ELR (cell line): ENCODE measurements at places on chromosomes 12 and 14.

GRCh38 chr14:76909266-76909665 is 83.1 kb downstream of the LRRC74A start:
- DNase-seq: no peak

- DNase-seq: no peak
Measured at GRCh38 chr12:84641940-84642545, 270.6 kb downstream of the SLC6A15 start.

DNA sequence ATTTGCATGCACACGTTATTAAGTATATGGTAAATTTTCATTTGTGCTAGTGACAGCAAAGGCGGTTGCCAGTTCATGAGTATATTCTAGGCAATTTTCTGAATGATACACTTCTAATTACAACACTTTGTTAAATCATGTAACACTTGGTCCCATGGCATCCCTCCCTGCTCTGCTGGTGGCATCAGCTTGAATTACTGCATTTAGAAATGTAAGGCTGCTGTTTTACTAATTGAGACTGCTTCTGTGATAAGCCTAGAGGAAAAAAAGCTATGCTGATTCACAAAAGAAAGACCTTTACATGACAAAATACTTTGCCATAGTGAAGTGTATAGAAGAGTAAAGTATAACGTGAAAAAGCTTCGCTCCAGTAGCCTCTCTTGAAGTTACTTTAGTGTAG is 636.1 kb downstream of the KCNH5 start:
- no peak for DNase-seq

DNA sequence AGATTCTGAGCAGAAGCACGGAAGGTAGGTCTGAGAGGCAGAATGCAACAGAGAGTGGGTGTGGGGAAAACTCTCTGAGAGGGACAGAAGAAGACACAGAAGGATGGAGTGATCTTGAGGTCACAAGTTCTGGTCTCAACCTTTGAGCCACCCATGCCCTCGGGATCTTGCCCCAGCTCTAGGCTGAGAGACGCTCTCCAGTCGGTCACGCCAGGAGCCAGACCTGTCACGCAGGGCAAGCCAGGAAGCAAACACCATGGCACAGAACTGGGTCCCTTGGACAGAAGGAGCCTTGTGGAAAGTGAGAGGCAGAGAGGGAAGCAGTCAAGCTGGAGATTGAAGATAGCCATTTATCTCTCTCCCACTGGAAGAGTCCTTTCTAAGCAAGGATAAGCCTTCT is 79.0 kb downstream of the VWF start:
- DNase-seq: no peak

DNA sequence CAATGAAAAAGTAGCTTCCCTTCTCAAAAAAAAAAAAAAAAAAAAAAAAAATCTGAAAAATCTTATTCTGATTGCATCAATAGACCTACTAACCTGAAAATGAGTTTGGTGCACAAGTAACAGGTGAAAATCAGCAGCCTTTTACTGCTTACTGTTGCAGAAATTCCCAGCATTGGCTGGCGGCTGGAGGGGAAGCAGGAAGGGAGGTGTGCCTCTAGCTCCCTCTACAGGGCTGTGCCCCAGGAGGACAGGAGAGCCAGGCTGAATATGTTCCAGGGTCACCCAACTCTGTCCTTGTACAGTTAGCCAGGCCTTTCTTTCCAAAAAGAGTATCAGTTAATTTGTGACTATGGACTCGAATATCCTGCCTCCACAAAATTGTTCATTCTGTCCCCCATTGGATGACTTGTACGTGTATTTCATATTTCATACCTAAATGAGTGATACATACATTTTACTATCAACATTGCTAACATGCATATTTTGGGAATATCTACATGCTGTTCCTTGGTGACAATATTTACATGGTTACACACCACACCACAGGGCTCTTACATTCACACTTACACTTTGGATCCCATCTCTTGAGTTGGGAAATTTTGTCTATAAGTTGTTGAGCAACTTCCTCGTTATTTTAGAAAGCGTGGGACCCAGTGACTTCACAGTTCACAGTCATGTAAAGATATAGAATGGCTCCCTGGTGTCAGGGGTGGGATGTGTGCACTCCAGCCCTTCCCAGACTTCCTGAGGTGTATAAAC is 124.8 kb downstream of the SAMD4A start:
- peak; percentile 82 for DNase-seq

DNA sequence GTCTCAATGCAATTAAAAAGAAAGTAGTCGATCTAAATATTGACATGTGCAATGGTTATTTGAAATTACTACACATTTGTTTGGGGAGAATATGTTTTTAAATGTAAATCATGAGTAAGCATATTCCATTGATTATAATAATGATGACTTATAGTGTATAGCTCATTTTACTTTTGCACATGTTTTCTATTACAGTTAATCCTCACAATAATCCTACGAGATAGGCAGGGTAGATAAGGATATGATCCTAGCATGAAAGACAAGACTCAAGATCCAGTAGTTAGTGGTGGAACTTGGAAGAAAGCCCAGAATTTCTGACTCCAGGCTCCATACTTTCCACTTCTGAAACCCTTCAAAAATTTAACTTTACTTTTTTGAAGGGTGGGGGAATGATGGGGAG is 94.0 kb downstream of the NAV3 start:
- no peak for DNase-seq

- DNase-seq: no peak
Measured at GRCh38 chr14:35822501-35822900, 3.6 kb upstream of the BRMS1L start.

- no peak for DNase-seq
Measured at GRCh38 chr14:93938751-93939303, 11.7 kb downstream of the FAM181A start.

GRCh38 chr12:50619610-50619958 is 114.8 kb downstream of the DIP2B start:
- no peak for DNase-seq

GRCh38 chr12:7834701-7835100 is 38.0 kb downstream of the SLC2A14 start:
- DNase-seq: no peak

GRCh38 chr14:72605921-72606220 is 288.0 kb downstream of the DPF3 start:
- DNase-seq: no peak

DNA sequence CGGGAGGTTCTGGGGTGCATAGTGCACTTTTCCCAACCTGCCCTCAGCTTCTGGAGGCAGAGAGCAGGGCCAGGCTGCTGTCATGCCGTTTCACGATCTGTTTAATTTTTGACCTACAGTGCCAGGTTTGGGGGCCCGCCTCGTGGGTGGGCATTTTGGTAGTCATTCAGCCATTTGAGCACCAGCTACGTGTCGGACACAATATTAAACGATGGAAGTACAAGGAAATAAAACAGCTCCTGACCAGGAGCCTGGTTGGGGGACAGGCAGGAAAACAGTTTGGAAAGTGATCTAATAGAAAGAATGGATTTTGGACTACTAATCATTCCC is 708 bp downstream of the FNTB start:
- DNase-seq: no peak

DNA sequence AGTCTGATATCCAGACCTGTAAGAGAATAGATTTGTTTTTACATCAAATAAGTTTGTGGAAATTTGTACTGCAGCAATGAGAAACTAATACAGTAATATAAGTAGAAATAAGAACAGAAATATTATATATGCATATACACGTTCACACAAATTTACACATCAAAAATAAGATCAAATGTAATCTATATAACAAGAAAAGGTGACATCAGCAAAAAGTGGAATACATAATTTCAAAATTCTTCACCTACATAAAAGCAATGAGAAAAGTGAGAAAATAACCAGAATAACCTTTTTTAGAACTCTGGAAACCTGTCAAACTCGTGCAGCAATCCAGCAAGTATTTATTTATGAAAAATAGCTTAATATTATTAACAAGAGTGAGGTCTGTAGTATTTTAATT is 1124.6 kb upstream of the ATXN7L3B start:
- DNase-seq: no peak

DNA sequence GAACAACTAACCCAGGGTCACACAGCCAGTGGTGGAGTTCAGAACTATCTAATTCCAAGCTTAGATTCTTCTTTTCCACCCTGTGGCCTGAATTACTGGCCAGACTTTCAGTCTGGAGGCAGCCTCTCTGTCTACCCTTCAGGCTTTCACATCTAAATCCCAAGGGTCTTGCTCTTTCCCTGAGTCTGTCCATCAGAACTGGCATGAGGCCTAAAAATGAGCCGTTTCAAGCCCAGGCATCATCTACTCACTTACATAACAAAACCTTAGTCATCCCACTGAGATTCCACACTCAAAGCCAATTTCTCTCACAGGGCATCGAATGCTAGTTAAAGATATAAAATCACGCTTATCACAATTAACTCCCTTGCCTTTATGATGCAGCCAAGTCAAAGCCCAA is 1.3 kb upstream of the PTGDR start:
- no peak for DNase-seq

- DNase-seq: no peak
Measured at GRCh38 chr12:102232036-102232435, 34.4 kb upstream of the PMCH start.

- no peak for DNase-seq
Measured at GRCh38 chr12:124443931-124444712, 123.3 kb downstream of the NCOR2 start.

DNA sequence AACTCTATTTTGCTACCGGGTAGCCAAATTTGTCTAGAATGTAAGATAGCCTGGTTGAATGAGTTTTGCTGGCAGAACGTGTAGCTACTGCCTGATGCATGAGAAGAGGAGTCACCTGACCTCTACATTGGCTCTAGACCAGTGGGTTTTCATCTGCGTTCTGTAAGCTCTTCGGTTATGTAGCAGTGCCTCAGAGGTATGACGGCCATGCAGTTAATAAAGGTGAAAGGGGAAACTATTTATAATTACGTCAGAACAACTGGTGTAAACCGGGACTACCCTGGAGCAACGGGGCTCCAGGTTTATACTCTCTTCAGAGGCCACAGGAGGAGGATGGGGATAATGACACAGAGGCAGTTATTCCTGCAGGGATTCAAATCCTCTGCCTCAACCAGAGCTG is 173.4 kb upstream of the KITLG start:
- no peak for DNase-seq

DNA sequence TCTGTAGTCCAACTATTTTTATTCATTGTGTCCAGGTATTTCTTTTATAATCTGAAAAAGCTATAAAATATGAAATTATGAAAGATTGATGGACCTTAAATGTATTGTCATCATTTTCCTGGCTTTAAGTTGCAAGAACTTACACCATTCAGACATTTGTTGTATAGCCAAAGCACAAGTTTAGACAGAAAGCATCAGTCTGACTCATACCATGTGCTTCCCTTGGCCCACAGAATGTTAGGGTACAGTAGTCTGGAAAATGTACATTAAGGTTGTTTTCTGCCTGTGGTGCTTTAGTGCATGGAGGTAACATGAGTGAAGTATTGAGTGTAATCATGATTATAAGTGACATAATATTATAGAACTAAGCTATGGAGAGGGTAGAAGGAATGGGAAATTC is 1002.5 kb downstream of the BCL11B start:
- DNase-seq: no peak

- no peak for DNase-seq
Measured at GRCh38 chr12:111201036-111201435, 167.9 kb downstream of the PHETA1 start.

DNA sequence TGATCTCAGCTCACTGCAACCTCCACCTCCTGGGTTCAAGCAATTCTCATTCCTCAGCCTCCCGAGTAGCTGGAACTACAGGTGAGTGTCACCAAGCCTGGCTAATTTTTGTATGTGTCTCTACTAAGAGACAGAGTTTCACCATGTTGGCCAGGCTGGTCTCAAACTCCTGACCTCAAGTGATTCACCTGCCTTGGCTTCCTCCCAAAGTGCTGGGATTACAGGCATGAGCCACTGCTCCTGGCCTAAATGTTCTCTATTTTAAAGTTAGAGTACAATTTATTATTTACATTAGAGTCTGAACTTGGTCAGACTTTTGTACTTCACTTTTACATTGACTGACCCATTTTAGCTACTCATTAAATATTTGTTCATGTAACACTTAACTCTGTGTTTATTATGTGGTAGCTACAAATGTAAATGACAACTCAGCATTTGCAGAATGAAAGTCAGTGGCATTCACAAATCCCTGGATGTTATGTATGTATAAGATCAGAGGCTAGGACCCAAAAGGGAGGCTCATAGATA is 409.6 kb downstream of the APAF1 start:
- DNase-seq: no peak

DNA sequence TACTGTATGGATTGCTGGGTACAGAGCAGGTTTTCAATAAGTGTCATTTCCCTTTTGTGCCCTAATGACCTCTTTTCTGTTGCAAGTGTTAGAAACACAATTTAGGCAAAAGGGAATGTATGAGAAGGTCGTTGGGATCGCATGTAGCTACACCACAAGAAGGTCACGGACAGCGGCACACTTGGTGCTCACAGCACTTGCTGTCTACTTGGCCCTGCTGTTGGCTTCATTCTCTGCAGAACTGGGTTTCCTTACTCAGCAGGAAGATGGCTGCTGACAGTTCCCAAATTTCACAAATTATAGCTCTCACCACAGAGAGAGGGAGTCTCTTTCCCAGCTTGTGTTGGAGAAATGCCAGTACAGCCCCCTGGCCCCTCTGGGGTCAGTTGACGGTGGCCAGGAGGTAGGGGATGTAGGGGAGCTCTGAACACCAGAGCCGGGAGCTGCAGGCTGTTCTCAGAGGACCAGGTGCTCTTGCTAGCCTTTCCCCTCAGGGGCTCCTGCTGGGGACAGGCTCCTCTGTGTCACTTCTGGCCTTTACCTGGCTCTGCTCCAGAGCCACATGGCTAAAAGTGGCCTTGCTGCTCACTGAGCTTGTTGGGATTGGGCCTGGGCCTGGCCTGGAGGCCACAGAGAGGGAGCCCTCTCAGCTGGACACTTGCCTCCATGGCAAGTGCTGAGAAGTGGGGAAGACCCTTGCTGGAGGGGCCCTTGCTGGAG is 50.9 kb upstream of the BCL7A start:
- no peak for DNase-seq

DNA sequence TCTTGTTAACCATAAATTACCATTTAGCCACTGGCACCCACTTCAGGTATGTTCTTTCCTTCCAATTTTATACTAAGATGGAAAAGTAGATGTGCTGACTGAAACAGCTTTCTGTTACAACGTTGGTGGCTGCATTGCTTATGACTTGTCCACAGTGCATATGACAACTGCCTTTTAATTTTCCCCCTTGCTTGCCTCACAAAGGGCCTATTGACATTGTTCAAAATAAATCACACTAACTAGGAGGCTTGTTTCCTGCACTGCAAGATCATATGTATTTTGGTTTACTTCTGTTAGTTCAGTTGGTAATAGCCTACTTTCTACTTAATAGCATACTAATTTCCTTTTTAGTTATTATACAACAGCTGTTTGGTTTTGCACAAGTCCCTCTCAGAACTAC is 55.4 kb downstream of the SCAF11 start:
- no peak for DNase-seq

GRCh38 chr14:31127690-31128089 is 79.9 kb downstream of the HECTD1 start:
- no peak for DNase-seq
